ENCODE measurements at places on chromosomes 6 and 20. TPM values are rescaled to one million over a fixed set of nuclear protein-coding genes. Genes with fewer than 3 reads are reported as not detected.

DNA sequence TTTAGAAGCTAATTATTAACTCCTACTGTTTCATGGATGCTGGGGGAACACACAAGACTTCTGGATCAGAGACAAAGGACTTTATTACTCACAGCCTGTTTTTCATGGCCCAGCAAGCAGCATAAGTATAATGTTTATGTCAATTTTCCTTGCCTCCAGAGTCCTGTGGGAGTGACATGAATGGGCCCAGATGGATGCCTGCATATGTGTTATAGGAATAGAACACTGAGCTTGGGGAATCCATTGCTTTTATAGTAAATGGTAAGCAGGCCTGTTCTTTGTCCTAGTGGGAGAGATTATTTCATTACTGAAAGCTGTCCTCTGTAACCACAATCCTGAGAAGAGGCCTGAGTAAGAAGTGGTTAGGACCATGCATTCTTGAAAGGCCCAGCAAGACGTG, 25.6 kb downstream of the BLTP3A start:
- H3K27me3 ChIP-seq, result no peaks in the 10 kb centered on the region
- peaks cover 5% of the 10 kb centered on the region for H3K4me1 ChIP-seq
- DNase-seq, result no peak
- peaks cover 2% of the 10 kb centered on the region for H3K36me3 ChIP-seq
- H3K4me3 ChIP-seq, result no peak overlapping the region
- no peak overlapping the region for H3K27ac ChIP-seq

PHACTR1 gene
- total RNA-seq, result 33.6 TPM

TTPAL gene
- 13.5 TPM for total RNA-seq

DNA sequence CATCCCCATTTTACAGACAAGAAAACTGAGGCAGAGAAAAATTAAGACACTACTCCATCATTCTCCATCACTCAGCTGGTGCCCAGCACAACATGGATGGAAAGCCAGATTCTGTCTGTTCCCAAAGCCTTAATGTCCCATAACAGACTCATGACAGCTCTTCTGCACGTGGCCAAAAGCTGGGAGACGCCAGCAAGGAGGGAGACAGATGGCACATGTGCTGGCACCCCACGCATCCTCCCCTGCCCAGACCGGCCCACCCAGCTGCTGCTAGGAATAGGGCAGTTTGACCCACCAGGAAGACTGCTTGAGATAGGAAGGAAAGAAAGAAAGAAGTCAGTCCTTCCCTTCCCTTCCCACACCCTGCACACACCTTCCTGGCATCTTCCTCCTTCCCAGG, 96.3 kb downstream of the PREX1 start:
- H3K27ac ChIP-seq, result no peak overlapping the region
- peak; percentile 20 for DNase-seq
- no peaks in the 10 kb centered on the region for H3K4me1 ChIP-seq
- no peaks in the 10 kb centered on the region for H3K27me3 ChIP-seq

DNA sequence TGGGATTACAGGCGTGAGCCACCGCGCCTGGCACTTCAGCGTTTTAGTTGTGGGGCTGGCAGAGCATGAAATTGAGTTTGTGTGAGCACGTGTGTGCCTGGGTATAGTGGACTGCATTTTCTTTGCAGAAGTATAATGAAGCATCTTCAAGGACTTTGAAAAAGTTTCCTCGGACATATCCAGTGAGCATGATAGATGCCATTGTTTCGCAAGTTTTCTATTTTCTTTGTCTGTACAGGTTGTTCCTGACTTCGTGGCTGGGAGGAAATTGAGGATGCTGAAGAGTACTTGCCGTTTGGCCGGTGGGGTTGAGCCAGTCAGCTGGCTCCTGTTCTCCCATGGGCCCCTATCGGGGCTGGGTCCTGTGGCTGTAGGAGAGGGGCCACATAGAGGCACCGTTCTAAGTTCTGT, 55.9 kb downstream of the RREB1 start:
- no peaks in the 10 kb centered on the region for H3K27me3 ChIP-seq
- peaks cover 52% of the 10 kb centered on the region for H3K4me1 ChIP-seq
- no peak for DNase-seq

GRCh38 chr20:33313686-33314314, 30.8 kb downstream of the BPIFB1 start:
- no peak for DNase-seq
- no peaks in the 10 kb centered on the region for H3K36me3 ChIP-seq
- H3K4me1 ChIP-seq, result no peaks in the 10 kb centered on the region
- H3K27me3 ChIP-seq, result no peaks in the 10 kb centered on the region

GRCh38 chr6:138728662-138729061, 44.9 kb upstream of the CCDC28A start:
- DNase-seq, result no peak
- H3K27me3 ChIP-seq, result no peaks in the 10 kb centered on the region
- no peaks in the 10 kb centered on the region for H3K36me3 ChIP-seq
- H3K4me3 ChIP-seq, result no peak overlapping the region

Measured in kidney (tissue), 22 donors.